Muscle of arm (tissue), 14 donors: ENCODE measurements at places on chromosomes 16 and 17. TPM values are rescaled to one million over a fixed set of nuclear protein-coding genes. Genes with fewer than 3 reads are reported as not detected.

DNA sequence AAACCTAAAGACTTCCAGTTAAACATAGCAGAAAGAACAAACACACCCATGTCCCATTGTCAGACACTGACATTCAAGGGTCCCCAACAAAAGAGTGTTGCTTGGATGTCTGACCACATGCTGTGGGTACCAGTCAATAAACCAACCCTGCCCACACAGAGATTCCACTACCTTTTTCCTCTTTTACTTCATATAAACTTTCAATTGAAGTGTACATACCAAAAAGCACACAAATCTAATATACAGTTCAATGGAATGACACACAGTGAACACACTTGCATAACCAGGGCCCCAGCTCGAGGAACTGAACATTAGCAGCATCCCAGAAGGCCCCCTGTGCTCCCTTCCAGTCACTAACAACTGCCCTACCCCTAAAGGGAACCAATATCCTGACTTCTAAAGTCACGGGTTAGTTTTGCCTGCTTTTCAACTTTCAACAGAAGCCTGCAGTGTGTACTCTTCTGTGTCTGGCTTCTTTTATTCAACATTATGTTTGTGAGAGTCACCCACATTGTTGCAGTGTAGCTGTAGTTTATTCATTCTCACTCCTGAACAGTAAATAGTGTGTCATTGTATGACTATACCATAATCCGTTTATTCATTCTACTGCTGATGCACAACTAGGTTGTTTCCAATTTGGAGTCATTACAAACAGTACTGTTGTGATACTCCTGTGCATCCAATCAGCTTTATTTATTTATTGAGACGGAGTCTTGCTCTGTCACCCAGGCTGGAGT, 18.0 kb downstream of the CFDP1 start:
- no peak for DNase-seq

GRCh38 chr16:4241258-4241927, 487 bp downstream of the SRL start:
- no peak for DNase-seq

DNA sequence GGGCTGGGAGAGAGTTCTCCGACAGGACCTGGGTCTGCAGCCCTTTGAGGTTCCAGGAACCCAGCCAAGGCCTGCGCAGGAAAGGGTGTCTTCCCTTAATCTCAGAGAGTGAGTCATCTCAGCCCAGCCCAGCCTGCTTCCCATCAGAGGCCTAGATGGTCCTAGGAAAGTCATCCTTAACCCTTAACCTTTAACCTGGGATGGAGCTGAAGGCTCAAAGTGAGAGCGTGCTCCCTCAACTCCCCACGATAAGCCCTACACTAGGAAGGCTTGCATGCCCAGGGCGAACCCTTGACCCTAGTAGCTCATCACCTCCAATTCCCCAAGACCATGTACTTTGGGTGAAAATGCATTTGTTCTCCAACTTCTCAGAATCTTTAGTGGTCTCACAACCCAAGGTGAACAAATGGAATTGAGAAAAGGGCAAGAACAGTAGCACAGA, 4.8 kb upstream of the ATXN7L3 start:
- no peak for DNase-seq

DNA sequence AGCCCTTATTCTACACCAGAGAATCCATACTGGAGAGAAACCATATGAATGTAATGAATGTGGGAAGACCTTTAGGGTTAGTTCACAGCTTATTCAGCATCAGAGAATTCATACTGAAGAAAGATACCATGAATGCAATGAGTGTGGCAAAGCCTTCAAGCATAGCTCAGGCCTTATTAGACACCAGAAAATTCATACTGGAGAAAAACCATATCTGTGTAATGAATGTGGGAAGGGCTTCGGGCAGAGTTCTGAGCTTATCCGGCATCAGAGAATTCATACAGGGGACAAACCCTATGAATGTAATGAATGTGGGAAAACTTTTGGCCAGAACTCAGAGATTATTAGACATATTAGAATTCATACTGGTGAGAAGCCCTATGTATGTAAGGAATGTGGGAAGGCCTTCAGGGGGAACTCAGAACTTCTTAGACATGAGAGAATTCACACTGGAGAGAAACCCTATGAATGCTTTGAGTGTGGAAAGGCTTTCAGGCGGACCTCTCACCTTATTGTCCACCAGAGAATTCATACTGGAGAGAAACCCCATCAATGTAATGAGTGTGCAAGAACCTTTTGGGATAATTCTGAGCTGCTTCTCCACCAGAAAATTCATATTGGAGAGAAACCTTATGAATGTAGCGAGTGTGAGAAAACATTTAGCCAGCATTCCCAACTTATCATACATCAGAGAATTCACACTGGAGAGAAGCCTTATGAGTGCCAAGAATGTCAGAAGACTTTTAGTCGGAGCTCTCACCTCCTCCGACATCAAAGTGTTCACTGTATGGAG, 14.1 kb downstream of the ZFP3 start:
- no peak for DNase-seq

- peak; percentile 23 for DNase-seq
These were observed 1.1 kb upstream of the HAPSTR1 start for GRCh38 chr16:9090101-9090959.

Gene MRM1
- 4.8 TPM for polyA plus RNA-seq

- no peak for DNase-seq
These were observed 35.3 kb upstream of the XYLT2 start for GRCh38 chr17:50310455-50311111.

DNA sequence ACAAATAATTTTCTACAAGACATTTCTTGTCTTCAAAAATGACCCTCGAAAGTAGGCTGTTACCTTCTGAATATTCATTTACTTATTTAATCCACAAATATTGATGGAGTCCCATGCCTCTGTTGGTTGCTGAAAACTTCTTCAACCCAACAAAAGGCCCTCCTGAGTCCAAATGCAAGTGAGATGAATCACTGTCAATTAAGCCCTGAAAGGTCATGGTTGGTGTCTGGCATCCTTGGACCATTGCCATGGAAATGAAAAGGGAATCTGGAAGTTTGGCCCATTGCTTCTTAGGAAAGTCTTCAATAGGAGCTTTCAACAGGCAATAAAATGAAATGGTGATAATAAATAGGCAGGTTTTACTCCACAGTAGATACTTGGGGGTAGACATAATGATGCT, 364.7 kb upstream of the DYNLRB2 start:
- no peak for DNase-seq

DNA sequence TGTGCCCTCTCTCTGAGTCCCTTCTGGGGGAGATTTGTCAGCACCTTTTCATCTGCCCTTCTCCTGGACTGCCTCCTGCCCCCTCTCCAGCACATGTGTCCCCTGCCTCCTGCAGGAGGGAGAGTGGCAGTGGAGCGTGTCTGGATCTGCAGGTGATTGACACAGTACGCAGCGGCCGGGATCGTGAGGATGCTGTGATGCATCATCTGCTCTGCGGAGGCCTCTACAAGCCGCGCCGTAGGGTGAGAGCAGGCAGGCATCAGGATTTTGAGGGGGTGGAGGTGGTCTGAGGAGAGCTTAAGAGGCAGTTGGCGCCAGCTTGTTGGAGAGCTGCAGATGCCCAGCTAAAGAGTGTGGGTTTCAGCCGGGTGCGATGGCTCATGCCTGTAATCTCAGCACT, 10.9 kb downstream of the SLC9A5 start:
- no peak for DNase-seq

GRCh38 chr16:67391424-67392300, 1.6 kb downstream of the TPPP3 start:
- DNase-seq, result no peak

DNA sequence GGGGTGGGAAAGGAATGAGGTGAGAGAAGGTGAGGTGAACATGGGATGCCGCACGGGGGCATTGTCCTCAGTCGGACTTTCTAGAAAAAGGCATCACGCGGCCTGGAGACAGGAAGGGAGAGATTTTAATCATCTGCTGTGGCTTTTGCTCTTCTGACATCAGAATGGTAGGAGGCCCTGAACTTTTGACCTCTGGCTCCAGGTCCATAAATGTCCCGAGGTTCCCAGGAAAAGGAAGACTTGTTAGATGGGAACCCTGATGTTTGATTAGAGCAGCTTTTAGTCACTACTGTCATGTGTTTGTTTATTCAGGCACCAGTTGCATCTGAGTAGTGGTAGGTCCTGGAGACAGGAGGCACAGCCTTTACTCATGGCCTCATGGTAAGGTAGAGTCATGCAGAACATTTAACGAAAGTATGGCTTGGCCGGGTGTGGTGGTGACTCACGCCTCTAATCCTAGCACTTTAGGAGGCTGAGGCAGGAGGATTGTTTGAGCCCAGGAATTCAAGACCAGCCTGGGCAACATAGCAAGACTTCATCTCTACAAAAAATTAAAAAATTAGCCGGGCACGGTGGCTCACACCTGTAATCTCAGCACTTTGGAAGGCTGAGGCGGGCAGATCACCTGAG, 203.1 kb downstream of the MSI2 start:
- DNase-seq, result no peak

DNA sequence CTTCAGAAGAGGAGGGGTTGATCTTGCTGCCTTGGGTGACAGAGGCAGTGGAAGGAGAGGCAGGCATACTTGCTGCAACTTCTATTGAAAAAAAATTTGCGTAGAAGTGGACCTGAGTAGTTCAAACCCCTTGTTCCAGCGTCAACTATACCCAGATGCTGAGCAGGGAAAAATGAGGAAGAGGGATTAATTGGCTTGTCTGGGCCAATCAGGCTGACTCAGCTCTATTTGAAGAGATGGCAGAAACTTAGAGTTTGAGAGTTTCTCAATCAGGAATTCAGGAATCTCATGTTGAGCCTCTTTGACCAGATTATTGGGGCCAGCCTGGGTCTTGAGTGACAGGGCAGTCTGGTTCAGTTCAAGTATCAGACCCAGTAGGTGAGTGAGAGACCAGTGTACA, 17.6 kb downstream of the CASC3 start:
- DNase-seq, result no peak

DNA sequence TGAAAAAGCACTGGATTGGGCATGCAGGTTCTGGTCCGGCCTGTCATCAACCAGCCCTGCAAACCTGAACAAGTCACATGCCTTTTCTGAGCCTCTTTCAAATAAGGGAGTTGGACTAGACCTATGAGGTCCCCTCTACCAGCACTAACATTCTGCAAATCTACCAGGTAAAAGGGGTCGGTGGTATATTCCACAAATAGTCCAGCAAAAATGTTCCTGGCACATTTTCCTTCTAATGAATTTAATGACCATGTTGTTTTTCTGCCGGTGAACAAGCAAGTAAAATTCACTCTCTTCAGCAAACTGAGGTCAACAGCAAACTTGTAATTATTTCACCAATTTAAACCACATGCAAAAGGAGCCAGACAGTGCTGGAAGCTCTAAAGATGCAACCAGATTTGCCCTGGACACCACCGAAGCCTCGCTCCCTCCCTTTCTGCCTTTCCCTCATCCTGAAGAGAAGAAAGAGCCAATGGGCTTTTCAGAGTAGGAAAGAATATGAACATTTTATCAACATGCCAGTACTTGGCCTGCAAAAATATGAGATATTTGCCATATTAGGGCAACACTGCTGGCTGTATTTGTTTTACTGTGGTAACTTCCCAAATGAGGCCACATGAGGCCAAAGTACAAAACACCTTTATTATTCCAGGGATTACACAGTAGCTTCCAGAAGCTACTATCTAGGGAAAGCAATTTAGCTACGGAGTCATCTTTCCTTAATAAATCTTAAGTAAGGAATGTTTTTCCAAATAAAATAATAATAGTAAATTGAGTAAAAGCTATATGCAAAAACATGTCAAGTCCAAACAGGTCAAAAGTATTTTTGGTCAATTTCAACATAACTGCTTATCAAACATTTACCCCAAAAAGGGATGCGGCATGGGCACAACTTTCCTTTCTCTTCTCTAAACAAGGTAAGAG, 45.0 kb downstream of the USP31 start:
- DNase-seq, result no peak

- DNase-seq, result no peak
These were observed 52.4 kb downstream of the AXIN2 start for GRCh38 chr17:65509032-65509431.

Gene OSGIN1
- polyA plus RNA-seq, result 0.54 TPM

DNA sequence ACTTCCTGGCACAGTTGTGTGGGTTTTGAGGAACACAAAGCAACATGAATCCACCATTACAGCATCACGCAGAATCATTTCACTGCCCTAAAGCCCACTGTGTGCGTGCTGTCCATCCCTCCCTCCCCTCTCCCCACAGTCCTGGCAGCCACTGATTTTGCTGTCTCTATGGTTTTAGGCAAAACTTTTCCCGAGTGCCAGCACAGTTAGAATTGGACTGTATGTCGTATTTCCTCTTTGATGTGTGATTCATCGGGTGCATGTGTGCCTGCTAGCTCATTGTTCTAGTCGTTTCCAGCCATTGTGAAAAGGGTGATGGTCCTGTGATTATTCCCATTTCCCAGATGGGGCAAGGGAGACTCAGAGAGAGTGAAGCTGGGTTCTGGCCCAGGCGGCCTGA, 12.7 kb downstream of the KLHL36 start:
- no peak for DNase-seq

- no peak for DNase-seq
These were observed 17.8 kb upstream of the KCNH6 start for GRCh38 chr17:63505341-63505740.

- no peak for DNase-seq
These were observed 170.6 kb upstream of the CACNG5 start for GRCh38 chr17:66664336-66664735.

DNA sequence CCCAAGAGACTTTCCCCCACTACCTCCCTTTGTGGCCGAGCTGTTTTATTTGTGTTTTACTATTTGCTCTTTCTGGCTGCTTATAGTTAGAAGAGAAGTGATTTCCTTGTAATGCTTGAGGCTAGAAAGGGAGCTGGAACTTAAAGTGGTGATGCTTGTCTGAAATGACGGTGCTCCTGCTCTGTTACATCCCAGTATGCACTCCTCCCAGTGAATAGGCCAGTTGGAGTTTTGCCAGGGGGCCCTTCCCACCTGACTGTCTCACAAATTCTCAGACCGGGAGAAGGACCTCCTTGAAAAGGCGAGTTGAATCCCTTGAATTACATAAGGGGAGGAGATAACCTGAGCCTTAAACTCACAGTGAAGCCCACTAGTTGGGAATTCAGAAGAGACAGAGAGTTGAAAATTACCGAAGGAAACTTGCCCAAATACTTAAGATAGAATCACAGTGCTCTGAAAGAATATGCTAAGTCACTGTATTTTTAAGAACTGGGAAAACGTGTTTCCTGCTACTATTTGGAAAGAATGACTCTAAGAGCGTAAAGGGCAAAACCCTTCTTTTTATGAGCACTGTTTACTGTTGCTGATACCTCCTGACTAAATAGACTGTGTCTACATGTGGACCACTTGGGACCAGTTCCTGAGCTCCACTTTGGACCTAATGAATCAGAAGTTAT, 84.7 kb upstream of the CLEC3A start:
- peak; percentile 45 for DNase-seq

GRCh38 chr17:45164734-45165269, 3.1 kb downstream of the HEXIM2 start:
- DNase-seq, result no peak

Gene HBA1
- polyA plus RNA-seq, result 6,850 TPM

GRCh38 chr17:36972186-36972700, 23.5 kb downstream of the AATF start:
- DNase-seq, result no peak

GRCh38 chr16:8727857-8728618, 53.6 kb downstream of the ABAT start:
- DNase-seq, result no peak

- DNase-seq, result no peak
These were observed 75.8 kb downstream of the ADAMTS18 start for GRCh38 chr16:77359065-77359502.

GRCh38 chr17:80616705-80617104, 72.1 kb downstream of the RPTOR start:
- DNase-seq, result no peak

GRCh38 chr17:66946251-66946650, 18.3 kb upstream of the CACNG4 start:
- no peak for DNase-seq
